AML-193 (cell line): ENCODE measurements at places on chromosomes 7 and 10.
A peak's percentile ranks its signal among the peaks of the same experiment; 100 is the strongest.

GRCh38 chr7:44309271-44310091, 15.9 kb downstream of the CAMK2B start:
- no peak for DNase-seq

- peak; percentile 33 for DNase-seq
Measured at GRCh38 chr10:113680190-113681111, 739 bp downstream of the CASP7 start.

GRCh38 chr7:84844771-84845170, 342.1 kb downstream of the SEMA3D start:
- no peak for DNase-seq

- DNase-seq, result no peak
Measured at GRCh38 chr7:139246905-139247304, 15.9 kb downstream of the UBN2 start.

DNA sequence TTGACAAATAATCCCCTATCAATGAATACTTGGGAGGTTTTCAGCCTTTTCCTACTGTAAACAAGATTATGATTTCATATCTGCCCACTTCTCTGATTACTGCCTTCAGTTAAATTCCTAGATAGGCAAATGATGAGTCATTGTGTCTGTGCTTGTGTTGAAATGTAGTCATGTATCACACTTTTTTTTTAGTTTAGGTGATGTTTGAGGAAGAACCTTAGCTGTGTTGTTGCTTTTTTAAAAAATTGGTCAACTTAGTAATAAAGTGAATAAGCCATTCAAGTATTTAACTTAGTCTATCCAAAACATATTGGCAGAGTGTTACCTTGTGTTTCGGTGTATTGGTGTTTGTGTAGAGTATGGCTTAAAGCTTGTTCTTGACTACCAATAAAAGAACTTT, 60.0 kb downstream of the WAC start:
- DNase-seq, result peak; percentile 58

- DNase-seq, result no peak
Measured at GRCh38 chr10:49012603-49013002, 73.0 kb upstream of the LRRC18 start.

DNA sequence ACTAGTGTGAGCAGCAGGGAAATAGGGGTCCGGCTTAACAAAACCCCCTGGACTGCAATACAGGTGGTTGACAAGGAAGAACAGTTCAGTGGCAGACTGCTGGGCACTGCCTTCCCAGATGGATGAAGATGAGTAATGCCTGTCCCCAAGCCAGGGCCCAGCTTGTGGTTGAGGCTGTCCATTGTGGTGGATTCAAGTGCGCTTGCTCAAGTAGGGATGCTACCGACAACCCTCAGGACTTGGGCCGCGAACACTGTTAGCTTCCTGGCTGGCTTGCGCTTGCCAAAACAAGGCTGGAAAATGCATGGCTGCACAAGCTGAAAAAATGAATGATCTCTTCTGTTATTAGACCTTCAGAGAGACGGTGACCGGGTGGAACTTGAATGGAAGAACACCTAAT, 116.1 kb upstream of the ACBD5 start:
- no peak for DNase-seq

GRCh38 chr10:121183236-121183635, 332.1 kb downstream of the WDR11 start:
- DNase-seq, result no peak

DNA sequence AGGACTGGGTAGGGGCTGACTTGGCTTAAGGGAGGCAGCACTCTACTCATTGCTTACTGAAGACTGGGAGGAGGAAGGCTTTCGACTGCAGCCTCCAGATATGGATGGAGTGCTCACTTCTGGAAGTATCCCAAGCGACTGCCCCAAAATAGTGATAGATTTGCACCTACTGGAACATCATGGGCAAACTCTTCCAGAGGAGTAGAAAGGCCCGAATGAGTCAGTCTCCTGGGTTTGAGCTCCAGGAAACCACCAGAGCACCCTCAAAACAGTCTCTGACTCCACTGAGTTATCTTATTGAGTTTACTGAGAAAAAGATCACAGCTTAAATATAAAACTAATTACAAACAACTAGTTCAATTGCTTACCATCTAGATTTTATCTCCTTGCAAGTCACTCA, 37.2 kb upstream of the PDLIM1 start:
- DNase-seq, result no peak

DNA sequence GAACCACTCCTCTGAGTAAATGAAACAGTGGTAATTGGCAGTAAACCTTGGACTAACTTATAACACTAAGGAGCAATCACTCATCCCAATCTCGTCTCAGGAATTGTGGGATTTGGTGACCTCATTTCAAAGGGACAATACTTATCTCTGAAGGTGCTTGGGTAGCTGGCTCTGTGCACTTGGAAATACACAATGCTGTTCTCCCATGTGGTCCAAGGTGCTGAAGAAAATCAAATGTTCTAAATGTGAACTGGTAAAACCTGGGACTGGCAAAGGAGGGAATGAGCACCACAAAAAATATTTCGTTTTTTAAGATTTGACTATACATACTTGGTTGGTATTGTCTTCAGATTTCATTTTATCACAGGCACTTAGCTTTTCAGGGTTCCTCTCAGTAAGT, 1193.0 kb downstream of the SORCS1 start:
- no peak for DNase-seq

GRCh38 chr10:92111336-92111939, 179.4 kb downstream of the CPEB3 start:
- no peak for DNase-seq

- no peak for DNase-seq
Measured at GRCh38 chr7:41696323-41696916, 6.5 kb downstream of the INHBA start.

- DNase-seq, result no peak
Measured at GRCh38 chr7:81053623-81054022, 134.8 kb upstream of the SEMA3C start.

GRCh38 chr10:132698761-132699391, 87.1 kb downstream of the NKX6-2 start:
- no peak for DNase-seq

- DNase-seq, result no peak
Measured at GRCh38 chr10:80414142-80414895, 6.0 kb downstream of the PRXL2A start.

GRCh38 chr7:35800718-35801391, at the start of gene SEPTIN7:
TSS of gene SEPTIN7 (plus strand) at chr7:35801057. CDS start at chr7:35801210, 153 bp downstream.
- DNase-seq, result peak; percentile 94
